ENCODE measurements at places on chromosomes 3 and 15.

DNA sequence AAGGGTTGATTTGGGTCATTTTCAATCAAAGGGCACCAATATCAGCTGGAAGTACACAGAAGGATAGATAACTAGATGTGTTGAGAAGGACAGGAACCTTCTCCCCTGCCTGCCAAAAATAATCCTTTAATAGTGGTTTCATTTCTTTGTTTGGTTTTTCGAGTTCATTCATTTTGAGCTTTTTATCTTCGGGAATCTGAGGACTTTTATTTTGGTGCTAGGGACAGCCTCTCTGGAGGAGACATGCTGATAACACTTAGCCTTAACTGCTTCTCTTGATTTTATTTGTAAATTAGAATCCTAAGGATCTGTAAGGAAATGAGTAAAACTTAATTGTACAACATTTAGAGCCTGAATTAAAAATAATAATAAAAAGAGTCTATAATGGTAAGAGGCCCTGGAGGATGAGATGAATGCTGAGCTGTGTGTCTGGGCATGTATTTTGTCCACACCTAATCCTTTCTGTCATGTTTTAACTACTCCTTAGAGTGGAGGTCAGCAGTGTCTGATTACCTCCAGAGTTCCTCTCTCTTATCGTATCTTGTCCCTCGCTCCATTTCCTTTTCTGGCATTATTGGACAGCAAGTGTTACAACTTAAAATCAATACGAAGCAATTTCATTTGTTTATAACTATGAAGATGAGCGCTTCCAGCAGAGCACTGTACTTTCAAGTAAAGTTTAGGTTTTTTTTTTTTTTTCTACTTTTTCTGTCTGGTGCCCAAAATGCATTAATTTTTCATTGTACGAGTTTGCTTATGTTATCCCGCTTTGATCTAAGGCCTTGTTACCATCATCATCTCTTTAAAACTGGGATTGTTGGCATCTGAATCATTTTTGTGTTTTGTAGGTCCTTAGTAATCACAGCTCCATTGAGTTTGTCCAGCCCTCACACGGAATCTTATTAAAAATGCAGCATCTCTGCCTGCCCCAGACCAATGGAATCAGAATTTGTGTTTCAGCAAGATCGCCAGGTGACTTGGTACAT lies 22.8 kb downstream of the PTPRG start:
- DNase-seq, result no peak

GRCh38 chr3:67389176-67389575 lies 265.2 kb downstream of the SUCLG2 start:
- DNase-seq, result no peak

DNA sequence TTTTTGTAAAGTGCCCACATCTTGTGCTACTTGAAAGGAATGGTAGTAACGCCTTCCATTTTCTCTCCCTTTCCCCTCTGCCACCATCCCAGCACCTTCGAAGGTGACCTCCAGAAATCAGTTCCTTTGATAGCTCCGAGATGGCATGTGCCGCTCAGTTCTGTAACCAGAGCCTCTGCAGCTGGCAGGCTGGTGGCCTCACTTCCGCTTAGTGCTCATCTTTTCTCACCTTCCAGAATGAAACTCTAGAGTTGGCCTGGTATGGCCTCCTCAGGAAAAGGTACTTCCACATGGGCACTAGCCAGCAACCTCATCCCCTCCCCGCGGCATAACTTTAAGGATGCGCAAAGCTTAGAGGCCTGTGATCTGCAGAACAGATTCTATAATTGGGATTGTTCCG lies 38.8 kb downstream of the ETV5 start:
- DNase-seq, result no peak

- DNase-seq, result no peak
Observed at GRCh38 chr3:133115176-133115575, 77.0 kb downstream of the TMEM108 start.

DNA sequence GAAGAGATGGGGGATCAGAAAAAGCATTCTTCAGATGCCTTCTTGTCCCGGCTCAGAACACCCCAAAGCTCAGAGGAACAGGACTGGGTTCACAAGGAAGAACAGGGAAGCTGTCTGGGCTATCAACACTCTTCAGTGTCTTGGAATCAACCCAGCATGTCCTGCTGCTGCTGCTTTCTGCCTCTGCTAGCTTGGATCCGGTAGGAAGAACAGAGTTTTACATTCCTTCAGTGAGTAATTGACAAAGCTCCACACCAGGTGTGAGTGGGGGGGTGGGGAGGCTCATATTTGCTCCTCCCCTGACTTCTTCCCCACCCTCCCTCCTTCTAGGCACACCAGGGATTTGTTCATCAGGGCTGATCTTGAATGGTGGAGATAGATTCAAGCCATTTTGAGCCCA lies 13.1 kb upstream of the ETV5 start:
- no peak for DNase-seq

DNA sequence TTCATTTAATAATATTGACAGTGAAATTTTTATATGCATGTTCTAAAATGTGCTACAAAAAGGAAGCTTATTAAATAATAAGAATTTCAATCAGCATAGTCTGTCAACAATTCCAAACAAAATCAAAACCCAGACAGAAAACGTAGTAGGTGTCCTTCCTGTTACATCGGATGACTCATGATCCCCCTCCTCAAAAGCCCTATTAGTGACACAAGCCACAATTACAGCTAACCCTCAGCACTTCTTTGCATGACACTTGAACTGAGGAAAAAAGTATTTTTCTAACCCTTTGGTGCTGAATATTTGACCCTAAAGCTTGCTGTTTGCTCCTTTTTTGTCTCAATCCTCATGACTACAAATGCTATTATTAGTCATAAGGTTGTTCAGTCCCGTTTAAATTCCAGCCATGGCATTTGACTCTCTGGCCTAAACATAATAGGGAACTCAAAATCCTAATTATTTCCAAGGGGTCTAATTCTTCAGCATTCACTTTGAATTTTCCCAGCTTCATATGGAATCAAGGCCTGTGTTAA lies 78.1 kb downstream of the COL8A1 start:
- DNase-seq, result no peak

DNA sequence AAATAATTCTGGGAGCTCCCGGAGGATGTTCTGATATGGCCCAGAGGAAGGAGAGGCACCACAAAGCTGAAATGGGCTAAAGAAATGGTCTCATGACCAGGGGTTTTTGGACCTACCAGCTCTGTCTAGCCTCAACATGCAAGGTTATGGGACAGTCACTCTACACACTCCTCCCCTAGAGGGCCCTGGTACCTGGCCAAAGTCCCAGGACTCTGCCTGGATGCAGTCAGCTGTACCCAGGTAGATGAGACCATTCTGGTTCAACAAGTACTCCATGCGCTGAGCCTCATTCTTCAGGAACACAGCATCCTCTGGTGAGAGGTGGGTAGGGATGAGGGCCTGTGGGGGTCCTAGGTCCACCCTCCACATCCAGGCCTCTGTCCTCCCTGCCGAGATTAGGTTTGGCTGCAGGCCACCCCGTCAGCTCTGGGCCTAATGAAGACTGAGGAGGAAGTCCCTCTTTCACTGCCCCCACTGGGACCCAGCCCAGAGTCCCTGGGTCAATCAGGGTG lies 9.5 kb downstream of the EPB42 start:
- no peak for DNase-seq

GRCh38 chr3:48367201-48367600 lies 4.8 kb upstream of the FBXW12 start:
- DNase-seq, result no peak

DNA sequence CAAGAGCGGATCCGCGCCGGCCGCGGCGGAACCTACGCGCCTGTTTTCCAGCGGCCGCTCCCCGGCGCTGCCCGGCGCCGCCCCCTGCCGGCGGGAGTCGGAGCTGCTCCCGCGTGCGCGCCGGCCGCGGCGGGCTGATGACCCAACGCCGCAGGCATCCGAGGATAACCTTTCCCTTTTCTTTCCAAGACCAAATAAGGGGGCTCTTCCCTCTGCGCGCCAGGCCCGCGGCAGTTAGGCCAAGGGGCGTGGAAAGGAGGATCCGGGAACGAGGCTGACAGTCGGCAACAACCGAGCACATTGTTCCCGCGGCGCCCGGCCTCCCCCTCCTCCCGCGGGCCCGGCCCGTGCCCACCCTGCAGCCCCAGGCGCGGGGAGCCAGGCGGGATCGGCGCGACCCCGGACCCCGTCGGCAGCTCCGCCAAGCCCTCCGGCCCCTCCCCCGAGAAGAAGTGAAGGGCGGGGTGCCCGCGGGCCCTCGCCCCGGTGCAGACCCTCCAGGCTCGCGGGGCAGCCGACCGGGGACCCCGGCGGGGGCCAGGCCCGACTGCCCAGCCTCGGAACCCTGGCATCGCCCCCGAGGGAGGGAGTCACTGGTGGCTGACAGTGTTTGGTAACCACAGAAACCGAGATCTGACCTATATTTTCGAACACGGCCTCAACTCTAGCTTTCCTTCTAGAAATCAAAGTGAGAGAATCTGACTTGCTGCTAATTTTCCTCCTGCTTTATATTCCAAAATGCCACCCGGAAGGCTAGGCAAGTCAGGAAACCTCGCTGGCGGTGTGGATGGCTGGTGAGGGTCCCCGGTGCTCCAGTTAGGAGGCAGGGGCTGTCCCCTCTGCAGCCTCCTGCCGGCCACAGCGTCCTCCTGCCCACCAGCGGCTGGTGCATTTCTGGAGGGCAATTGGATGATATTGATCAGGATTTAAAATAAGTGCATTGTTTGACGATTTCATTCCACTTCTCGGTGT lies 45.6 kb upstream of the SYNM start:
- DNase-seq, result peak; percentile 54

DNA sequence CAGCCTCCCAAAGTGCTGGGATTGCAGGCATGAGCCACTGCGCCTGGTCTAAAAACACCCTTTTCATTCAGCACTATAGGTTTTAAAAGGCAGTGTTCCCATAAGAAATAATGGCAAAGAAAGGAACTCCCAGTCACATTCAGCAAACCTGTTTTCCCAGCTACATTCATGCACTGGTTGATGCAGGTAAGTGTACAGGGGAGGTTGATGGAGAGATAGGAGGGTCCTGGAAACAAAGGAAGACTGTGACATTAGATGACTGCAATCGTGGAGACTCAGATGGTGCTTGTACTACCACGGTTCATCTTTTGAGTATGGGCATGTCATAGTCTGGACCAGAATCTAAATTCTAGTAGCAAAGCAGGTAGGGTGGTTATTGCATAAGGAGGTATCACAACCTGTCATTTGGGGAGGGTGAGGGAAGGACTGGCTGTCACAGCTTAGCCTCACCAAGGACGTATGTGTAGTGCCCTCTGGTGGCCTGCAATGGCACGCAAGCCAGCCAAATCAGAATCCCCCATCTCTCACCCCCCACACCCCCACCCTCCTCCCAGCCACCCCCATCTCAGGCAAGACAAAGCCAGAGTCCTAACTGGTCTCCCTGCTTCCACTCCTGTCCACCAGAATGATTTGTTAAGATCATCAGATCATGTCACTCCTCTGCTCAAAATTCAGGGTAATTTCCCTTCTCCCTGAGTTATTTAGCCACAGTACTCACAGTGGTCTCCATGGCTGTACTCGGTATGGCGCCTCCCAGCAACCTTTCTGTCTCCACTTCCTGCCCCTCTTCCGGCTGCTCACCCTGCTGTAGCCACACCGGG lies 28.8 kb upstream of the UBL7 start:
- DNase-seq, result no peak

- DNase-seq, result no peak
Observed at GRCh38 chr3:31196881-31197364, 302.5 kb upstream of the GADL1 start.

GRCh38 chr3:60178931-60179653 lies 1072.2 kb downstream of the FHIT start:
- no peak for DNase-seq

DNA sequence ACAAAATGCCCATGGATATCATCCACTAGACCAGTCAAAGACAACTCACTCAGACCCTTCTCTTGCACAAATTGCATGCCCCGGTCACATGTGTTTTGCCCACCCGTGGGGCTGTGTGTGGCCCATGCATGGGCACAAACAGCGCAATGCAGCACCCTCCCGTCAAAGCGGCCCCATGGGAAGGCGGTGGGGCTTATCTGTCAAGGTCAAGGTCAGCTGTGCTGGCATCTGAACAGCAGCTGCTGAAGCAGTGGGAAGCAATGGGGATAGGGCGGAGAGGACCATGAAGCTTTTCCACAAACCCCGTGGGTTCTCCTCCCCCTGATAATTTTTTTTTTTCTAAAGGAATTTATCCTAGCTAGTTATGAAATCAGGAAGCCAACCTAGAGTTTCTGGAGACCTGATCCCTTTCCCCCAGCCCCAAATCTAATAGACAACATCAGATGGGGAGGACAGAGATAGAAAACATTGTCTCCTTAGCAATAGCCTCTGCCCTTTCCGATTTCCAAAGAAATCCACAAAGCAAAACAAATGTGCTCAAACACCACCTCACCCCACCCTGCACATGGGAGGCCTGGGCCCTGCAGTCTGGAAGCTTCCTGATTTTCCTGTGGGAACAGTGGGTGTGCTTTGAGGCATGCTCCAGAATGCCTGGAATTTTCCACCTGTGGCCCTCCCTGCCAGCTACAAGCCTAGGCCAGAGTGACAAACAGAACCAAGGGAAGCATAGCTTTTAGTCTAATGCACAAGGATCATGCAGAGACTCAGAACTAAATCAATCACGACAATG lies 84.4 kb downstream of the BDH1 start:
- DNase-seq, result no peak

DNA sequence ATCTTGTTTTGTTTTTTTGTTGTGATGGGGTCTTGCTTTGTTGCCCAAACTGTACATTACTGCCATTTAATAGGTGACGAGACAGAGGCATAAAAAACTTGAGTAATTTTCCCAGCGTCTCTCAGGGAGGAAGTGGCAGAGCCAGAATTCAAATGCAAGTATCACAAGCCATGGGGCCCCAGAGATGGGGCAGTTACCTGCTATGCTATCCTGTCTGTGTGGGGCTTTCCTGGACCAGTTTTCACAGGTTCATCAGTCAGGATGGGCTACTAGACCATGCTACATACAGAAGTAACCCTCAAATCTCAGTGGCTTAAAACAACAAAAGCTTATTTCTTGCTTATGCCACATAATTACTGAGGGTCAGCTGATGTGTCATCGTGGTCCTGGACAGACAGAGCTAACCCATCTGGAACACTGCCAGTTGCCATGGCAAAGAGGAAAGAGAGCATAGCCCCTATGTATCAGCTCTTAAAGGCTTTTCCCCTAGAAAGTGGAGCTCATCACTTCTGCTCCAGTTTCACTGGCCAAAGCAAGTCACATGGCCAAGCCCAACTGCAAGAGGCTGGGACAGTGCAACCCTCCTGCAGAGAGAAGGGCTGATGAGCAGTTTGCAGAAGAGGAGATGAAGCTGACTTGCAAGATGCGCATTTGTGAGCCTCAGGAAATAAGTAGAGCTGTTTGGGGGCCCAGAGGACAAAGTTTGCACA lies 31.7 kb upstream of the SYNM start:
- no peak for DNase-seq

DNA sequence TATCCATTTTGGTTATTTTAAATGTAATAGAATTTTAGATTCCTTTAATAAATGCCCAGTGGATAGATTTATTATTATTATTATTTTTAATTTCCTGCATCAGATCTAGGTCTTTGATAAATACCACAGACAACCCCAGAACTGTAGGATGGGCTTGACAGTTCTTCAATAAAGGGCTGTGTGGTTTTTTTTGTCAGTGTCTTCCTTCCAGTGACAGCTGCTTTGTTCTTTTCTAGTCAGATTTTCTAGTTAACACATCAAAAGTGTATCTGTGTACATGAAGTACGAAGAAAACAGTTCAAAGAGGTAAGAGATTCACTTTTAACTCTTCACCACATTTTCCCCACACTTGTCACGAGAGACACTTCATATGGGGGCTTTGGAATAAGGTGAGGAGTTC lies 120.3 kb downstream of the SAMMSON start:
- no peak for DNase-seq
